Daoy (cell line): ENCODE measurements at places on chromosomes 11 and 22. TPM values are rescaled to one million over a fixed set of nuclear protein-coding genes. Genes with fewer than 3 reads are reported as not detected.

GRIK4 gene
- 0.11 and 0.12 TPM in 2 replicates for total RNA-seq

MPEG1 gene
- total RNA-seq, result not detected in 2 replicates

CNGA4 gene
- not detected in 2 replicates for total RNA-seq

GNG3 gene
- not detected in 2 replicates for total RNA-seq

DNA sequence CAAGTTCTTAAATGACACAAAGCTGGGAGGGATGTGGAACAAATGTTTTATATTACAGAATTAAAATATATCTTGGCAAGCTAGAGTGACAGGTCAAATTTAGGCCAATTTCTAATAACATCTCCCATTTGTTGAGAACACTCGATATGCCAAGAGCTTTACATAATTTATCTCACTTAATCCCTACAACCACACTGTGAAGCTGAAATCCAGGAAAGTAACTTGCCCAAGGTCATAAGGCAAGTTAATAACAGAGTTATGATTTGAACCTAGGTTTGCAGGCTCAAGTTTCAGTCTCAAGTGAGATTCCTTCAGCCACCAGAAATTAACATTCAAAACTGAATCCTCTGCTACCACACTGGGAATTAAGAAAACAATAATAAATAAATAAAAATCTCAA lies 38.3 kb downstream of the RAB30 start:
- no peak for DNase-seq

DNA sequence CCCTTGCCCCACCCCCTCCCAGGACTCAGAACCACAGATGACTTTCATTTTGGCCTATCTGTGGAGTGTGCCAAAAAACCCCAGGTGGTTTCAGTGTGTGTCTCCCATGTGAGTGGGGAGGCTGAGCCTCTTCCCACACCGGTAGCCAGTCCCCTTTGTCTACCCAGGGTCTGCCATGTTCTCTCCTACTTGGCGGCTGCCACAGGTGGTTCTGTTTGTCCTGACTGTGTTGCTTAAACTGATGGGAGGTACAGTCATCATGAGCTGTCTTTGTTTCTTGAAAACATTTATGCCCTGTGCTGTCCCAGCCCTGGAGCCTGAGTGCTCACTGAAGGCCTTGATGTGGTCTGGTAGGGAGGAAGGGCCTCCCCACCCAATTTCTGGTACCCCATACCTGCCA lies 39.7 kb upstream of the SUSD2 start:
- no peak for DNase-seq

GRCh38 chr11:119359365-119360214 lies 13.1 kb upstream of the MFRP start:
- DNase-seq, result no peak

DNA sequence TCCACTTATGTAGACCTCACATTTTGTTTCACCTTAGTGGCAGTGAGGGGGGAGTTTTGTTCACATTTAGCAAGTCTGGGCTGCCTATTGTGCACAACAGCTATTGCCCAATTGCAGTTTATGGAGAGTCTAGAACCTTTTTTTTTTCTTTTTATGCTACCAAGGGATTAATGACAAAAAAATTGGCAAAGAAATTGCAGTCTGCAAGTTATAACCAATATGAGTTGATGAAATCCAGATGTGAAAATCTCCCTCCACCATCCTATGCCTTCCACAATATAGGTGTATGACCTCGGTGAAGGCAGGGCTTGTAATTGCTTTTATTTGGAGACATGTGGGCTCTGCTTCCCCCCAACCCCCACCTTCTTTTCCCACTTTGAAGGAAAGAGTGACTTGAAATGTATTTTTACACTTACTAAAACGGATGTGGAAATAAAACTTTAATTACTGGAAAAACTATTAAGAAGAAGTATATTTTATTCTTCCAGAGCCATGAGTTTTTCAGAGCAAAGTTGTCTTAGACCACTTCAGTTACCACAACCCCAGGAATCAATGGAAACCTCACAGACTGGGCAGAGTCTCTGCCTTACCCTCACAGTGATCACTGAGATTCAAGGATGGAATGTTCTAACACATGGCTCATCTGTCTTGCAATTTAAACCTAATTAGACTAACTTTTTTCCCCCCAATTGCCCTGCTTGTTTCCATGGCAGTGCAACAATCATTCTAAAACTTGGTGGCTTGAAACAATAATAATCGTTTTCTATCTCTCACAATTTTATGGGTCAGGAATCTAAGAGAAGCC lies 120.8 kb upstream of the SLC5A12 start:
- no peak for DNase-seq

GRCh38 chr11:94656968-94657367 lies 89.8 kb downstream of the PIWIL4 start:
- DNase-seq, result no peak

GRCh38 chr11:32430568-32431381 lies 4.6 kb downstream of the WT1 start:
- DNase-seq, result no peak

DNA sequence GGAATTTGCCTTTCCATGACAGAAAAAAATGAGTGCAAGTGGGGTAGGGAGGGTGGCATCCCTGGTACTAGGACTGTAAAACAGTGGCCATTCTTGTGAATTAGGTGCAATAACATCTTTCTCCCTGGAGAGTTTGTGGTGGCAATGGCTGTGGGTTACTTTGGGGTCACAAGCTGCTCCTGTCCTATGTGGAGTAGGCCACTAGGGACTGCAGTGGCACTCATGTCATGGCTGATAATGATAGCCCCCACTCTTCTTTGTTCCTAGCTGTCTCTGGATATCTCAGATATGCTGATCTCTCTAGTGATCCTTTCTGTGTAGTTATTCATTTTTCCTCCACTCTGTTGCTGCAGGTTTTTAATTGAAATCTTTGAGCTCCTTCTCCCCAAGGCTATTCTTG lies 270.5 kb upstream of the CHORDC1 start:
- no peak for DNase-seq
